A549 treated with dexamethasone at 1 μM for 4 hours (cell line): ENCODE measurements at places on chromosomes 16 and 17. TPM values are rescaled to one million over a fixed set of nuclear protein-coding genes. Genes with fewer than 3 reads are reported as not detected.

The BAIAP3 gene
- total RNA-seq: 0.39 to 1.1 TPM (median 0.97 TPM) in 5 replicates

The AHSP gene
- total RNA-seq: not detected in 5 replicates

The MED31 gene
- total RNA-seq: 19.9 to 29.6 TPM (median 25.4 TPM) in 5 replicates

The ZNF287 gene
- 8.3 to 11.6 TPM (median 9.3 TPM) in 5 replicates for total RNA-seq

The ZACN gene
- 0.08 to 0.39 TPM (median 0.20 TPM) in 5 replicates for total RNA-seq

The IGFBP4 gene
- total RNA-seq: 2,073 to 3,040 TPM (median 2,640 TPM) in 5 replicates

The PDIA2 gene
- 0.17 to 0.37 TPM (median 0.30 TPM) in 5 replicates for total RNA-seq
